ENCODE measurements at places on chromosomes 4 and X.

GRCh38 chr4:169601016-169601771 is 11.2 kb downstream of the NEK1 start:
- no peak for DNase-seq

GRCh38 chr4:65667506-65668041 is 2.7 kb downstream of the EPHA5 start:
- DNase-seq, result no peak

GRCh38 chrX:130658310-130658709 is 244.7 kb downstream of the ENOX2 start:
- DNase-seq, result no peak

DNA sequence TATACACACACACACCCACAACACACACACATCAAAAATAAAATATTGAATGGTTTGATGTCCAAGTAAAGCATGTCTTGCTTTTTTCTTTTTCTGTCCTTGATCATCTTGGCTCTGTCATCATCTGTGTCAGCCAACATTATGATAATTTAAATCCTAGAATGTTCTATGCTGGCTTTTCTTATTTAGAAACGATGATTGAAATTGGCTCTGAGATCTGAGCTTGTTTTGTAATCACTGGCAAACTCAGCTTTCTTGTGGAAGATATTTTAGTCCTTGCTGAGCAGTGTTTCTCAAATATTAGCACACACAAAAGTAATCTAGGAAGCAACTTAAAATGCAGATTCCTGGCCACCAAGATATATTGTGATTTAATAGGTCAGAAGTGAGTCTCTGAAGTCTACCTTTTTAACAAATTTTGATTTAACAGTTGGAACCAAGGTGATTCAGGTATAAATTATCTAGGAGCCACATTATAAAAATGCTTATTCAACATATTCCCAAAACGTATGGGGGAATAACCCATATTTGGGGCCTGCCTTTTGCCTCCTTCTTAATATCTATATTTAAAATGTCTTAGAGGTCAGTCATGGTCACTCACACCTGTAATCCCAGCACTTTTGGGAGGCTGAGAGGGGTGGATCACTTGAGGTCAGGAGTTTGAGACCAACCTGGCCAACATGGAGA is 24.0 kb upstream of the DSPP start:
- no peak for DNase-seq

GRCh38 chrX:135974279-135974856 is 580 bp upstream of the MMGT1 start:
- peak; percentile 66 for DNase-seq

DNA sequence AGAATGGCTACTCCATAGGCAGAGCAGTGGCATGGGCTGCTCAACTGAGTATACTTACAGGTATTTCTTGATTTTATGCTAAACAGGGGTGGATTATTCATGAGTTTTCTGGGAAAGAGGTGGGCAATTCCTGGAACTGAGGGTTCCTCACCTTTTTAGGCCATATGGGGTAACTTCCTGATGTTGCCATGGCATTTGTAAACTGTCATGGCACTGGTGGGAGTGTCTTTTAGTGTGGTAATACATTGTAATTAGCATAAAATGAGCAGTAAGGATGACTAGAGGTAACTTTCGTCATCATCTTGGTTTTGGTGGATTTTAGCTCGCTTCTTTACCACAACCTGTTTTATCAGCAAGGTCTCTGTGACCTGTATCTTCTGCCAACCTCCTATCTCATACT is 48.2 kb upstream of the HPSE start:
- no peak for DNase-seq

- no peak for DNase-seq
Measured at GRCh38 chr4:100907465-100908454, 389.9 kb upstream of the EMCN start.

DNA sequence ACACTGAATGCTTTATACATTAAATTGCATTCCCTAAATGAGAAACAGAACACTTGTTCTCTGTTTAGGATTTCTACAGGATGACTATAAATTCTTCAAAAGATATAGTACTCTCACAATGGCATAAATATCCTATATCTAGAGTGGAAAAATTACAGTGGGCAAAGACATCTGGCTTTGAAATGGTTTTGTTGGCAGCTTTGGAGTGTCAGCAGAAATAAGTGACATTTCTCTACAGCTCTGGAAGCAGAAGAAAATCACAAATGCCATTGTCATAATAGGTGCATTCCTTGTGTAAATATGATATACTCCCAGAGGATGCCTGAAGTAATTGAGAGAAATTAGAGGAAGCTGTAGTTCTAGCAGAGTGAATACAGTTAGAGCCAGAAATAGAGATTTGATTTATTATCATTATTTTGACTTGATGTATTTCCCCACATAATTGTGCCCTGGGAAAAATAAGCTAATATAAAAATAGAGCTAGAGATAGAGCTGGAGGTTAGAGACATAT is 95.9 kb upstream of the GALNTL6 start:
- no peak for DNase-seq

DNA sequence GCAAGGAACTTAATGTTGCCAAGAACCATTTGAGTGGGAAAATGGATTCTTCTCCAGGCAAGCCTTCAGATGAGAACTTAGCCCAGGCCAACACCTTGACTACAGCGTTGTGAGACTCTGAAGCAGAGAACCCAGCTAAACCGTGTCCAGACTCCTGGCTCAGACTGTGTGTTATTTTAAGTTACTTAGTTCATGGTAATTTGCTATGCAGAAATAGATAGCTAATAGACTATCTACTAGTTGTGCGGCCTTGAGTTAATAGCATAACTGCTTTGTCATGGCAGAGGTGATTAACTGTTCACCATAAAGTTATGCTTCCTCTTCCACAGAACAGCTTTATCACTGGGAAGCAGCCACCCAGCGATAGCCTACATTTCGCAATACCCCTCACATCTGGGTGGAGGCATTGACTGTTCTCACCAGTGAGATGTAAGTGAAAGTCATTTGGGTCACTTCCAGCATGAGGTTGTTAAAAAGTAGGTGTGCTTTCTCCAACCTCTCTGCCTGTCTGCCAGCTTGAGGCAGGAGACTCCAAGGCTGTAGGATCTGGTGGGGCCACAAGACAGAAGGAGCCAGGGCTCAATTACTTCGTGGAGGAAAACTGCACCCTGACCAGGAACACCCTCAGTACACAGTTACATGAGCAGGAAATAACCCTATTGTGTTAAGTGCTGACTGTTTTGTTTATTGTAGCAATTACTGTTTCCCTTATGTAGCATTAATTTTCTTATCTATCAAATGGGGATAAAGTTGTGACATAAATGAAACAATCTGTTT is 94.2 kb downstream of the GPAT3 start:
- DNase-seq, result no peak

GRCh38 chr4:111984169-111984819 is 161.0 kb upstream of the FAM241A start:
- DNase-seq, result no peak

DNA sequence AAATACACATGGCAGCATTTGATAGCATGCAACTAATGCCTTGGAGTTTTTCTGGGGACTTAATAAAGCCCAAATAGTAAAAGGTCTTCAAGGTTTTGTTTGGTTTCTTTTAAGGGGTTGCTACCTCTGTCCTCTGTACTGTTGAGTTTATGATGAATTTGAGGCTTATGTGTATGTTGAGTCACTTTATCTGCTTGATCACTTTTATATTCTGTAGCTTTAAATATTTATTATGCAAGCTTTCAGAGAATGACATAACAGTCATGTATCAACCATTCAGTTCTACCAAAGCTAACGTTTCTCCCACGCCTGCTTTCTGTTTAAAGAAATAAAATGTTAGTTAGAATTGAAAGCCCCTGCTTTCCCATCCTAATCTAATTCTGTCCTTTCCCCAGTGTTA is 122.2 kb downstream of the NHS start:
- no peak for DNase-seq

DNA sequence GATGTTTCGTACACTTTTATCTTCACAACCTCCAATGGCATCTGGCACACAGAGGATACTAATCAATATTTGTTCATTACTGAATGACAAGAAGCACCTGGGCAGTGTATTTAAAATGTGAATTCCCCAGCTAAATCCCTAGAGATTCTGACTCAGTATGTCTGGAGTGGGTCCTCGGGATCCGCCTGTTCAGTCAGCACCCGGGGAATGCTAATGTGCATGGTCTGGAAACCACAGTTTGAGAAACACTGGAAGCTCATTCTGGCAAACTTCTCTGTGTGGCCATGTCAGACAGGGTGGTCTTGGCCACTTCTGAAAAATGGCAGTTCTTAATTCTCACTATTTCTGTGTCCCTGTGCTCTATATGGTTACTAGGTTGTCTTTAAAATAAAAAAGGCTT is 138.8 kb upstream of the VCX start:
- DNase-seq, result no peak

DNA sequence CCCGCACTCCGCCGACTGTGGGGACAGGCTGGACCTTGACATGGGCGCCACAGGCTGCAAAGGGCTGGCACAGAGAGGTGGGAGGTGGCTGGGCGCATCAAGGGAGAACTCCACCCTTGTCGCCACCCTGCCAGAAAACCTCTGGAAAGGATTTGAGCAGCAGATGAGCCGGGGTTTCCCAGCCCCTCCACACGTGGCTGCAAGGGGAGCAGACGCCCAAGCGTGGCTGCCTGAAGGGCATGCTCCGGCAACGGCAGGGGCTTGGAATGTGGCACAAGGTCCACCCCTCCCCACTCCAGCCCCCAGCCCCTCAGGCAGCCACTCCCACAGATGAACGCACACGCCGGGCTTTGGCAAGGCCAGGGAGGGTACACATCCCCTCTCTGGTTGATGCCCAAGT is 4.6 kb downstream of the BGN start:
- DNase-seq, result no peak

DNA sequence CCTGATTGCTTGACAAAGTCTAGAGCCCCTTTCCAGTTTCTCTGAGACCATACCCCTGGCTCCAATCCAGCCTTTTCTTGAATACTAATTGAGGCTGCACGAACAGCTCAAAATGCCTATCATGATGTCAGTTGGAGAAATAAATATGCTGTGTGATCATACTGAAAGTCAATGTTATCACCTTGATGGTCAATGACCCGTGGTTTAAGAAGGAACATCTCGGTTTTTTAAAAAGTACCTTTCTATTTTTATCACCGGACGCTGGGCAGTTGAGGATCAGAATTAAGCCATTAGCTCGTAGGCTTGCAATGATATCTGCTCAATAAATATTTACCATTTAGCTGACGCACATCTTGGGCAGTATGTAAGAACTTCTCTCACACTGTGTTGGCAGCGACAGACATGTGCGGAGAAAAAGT is 852 bp upstream of the WDR44 start:
- no peak for DNase-seq

DNA sequence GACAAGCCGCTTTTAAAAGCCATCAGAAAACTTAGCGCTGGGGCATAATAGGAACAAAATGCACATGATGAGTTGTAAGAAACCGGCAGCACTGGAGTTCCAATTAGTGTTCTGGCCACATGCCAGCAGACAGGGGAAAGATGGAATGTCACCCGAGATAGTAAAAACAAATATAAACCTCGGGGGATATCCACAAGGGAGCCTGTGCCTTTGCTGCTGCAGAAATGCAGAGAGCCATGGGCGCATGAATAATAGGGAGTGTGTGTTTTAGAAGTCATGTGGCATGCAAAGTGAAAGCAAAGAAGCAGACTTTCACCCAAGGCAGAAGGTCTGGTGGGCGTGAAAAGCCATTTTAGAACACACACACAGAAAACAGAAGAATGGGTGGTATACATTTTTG is 19.1 kb downstream of the GPRASP3 start:
- DNase-seq, result no peak

DNA sequence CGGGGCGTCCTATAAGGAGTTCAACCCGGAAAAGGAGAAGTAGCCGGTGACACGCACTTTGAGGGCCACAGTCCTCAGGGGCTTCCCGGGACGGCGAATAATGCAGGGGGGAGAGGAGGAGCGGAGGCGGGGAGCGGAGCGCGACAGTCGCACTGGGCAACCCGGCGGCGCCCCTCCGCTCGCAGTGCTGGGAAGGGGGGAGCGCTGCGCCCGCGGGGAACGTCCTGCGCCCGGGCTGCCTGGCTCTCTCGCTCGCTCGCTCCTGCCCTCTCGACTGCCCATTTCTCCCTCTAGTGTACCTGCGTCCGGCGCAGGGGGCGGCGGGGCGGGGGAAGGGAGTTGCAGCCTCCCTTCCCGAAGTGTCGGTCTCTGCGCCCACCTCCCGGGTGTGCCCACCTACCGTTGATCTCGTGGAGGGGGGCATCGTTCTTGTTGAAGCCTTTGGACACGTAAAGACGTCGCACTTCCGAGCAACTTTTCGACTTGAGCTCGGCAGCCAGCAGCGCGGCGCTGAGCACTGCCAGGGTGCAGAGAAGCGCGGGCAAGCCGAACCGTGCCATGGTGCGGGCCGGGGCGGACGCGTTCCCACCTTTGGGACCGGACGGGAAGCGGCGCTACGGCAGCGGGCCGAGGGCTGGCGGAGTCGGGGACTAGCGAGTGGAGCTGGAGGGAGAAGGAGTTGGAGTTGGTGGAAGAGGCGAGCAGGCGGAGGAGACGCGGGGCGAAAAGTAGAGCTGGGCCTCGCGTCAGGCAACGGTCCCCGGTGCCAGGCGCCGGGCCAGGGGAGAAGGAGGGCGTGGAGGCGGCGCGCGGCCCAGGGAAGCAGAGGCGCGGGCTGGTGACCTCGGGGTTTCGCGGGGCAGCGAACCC is 648 bp downstream of the GPC4 start:
- DNase-seq, result no peak

DNA sequence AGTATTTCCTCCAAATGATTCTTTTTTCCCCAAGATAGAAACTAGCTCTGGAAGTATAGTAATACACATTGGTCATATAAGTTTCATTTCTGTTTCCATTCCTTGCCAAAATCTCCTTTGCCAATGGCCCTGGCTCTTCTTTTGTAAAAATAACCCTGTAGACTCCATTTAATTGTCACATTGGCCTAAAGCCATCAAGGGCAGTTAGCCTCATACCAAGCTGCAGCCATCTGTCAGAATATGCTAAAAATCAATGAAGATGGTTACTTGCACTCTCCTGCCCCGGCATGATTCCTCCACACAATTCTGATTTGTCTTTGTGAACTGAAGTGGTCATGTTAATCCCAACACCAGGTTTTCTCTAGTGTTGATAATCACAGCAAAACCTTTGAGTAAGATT is 380.5 kb downstream of the SH2D1A start:
- no peak for DNase-seq

DNA sequence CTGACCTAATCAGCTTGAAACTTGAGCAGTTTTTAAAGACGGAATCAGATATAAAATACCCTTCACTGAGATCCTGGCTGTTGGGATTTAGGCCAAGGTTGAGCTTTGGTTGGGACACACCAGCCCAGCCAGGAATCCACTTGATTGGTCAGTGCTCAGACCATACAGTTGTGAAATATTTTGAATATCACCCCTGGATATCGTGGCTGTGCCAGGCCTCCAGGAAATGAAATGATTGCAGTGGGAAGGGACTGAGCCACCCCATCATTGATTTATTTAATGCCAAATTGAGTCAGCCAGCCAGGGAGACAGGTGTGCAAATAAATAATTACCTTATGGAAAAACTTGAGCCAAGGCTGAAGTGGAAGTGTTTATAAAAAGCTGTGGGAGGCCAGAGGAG is 128.4 kb upstream of the SCML1 start:
- DNase-seq, result no peak

DNA sequence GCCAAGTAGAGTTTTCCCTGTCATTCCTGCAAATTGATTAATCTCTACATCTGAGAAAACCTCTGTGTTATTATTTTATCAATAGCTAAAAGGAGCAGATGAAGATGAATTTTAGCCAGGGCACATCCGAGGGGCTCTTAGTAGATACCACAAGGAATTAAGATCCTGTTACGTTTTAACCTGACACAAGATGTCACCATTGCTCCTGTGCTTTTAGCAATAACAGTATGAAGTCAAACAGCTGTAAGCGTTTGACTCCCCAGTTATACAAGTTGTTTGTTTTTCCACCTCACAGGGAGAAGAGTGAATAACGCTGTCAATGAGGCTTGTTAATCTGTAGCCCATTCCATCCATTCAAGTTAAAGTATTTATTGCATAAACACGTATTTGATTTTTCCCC is 76.0 kb upstream of the AP1S2 start:
- DNase-seq, result no peak

Data from nucleus accumbens (tissue), 56 donors.